GM20000 (cell line): ENCODE measurements at places on chromosomes 16 and 17.
A peak's percentile ranks its signal among the peaks of the same experiment; 100 is the strongest.

- no peak for DNase-seq
Measured at GRCh38 chr17:14361470-14361869, 60.6 kb downstream of the HS3ST3B1 start.

- DNase-seq: peak; percentile 93
Measured at GRCh38 chr17:79087428-79088143, 13.0 kb downstream of the ENGASE start.

- peak; percentile 63 for DNase-seq
Measured at GRCh38 chr17:7328840-7329373, at the start of gene NEURL4. TSS of gene NEURL4 (minus strand) at chr17:7329335. CDS start at chr17:7329312, 23 bp downstream.

DNA sequence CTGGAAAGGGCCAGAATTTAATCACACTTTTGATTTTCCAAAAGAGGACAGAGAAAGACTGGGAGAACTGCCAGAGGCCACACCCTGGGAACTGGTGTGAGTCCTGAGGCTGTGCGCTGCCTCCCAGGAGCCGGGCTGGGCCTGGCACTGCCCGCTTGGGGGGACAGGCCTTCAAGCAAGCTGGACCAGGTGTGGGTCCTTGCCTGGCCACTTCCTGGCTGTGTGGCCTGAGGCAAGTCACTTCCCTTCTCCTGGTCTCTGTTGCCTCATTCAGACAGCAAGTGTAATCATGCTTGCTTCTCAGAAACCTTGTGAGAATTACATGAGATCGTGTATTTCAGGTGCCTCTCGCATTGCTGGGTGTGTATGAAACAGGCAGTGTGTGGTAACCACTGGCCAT, 143.0 kb downstream of the SNX29 start:
- no peak for DNase-seq

DNA sequence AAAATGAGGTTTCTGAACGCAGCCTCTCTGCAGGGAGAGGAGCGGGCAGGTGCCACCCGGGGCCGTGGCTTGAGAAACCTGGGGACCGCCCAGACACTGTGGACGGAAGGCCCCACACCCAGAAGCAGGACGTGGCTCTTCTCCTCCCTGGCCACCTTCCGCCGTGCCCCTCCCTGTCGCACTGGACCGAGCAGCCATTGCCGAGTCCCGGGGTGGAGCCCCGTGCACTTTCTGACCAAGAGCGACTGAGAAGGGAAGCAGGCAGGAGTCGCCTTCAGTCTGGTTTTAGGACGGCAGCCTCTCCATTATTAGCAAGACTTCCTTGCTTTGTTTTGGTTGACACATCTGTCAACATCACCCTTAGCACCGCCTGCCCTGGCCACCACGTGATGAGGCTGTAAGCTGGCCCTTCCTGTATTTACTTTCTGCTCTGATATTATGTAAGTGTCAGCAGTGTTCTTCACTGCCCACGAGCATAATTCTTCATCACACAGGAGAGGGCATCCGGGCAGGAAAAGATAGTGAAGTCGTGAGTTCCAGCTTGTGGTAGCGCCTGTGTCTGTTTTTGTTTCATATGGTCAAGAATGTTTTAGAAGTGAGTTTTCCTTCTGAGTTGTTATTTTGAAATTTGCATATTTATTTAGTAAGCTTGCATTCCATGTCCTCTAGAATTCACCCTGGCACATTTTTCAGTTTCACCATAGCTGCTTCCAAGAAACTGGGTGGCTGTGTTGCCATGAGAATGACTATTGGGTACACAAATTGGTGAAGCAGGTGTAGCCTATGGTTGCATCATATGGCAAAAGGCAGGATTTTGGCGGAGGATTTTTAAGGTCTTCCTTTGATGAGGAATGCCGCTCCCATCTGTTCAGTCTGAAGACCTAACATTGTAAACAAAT, 1.0 kb downstream of the HERPUD1 start:
- DNase-seq: peak; percentile 53

- no peak for DNase-seq
Measured at GRCh38 chr17:17139972-17140589, 66.1 kb downstream of the PLD6 start.

- no peak for DNase-seq
Measured at GRCh38 chr16:63458846-63459245, 1422.6 kb upstream of the CDH8 start.

- no peak for DNase-seq
Measured at GRCh38 chr17:77409282-77410161, 268.8 kb downstream of the SEC14L1 start.

GRCh38 chr17:53662608-53663007, 160.1 kb upstream of the KIF2B start:
- DNase-seq: no peak

GRCh38 chr16:66596986-66597848, 7.3 kb upstream of the CMTM3 start:
- DNase-seq: no peak

- no peak for DNase-seq
Measured at GRCh38 chr17:28426081-28426519, 20.1 kb upstream of the SLC46A1 start.

DNA sequence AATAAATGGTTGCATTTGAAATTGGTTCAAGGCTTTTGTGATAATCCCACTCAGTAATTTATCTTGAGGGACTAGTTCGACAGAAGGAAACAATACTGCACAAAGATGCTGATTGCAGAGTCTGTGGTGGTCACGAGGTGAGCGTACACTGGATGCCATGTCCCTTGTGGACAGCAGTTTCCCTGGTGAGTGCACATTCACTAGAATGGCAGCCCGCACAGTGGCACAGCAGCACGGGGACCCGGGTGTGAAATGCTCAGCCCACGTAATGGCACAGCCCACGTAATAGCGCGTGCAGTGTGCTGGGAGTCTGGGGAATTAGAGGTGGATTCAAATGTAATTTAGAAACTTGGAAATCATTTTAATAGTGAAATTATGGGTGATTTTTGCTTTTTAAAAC, 154.0 kb downstream of the LGALS9B start:
- DNase-seq: no peak
